ENCODE measurements at places on chromosomes 11 and 22. TPM values are rescaled to one million over a fixed set of nuclear protein-coding genes. Genes with fewer than 3 reads are reported as not detected.

Gene GPHA2
- not detected for total RNA-seq

Gene THAP7
- total RNA-seq = 43.4 TPM

Gene PPME1
- 35.9 TPM for total RNA-seq

Gene HTR3B
- total RNA-seq = not detected

Gene GSC2
- total RNA-seq = not detected

Gene SLC22A25
- total RNA-seq = not detected

Gene PLAAT2
- total RNA-seq = not detected

Gene RIC3
- total RNA-seq = not detected

Gene POU2AF1
- not detected for total RNA-seq

Gene GGTLC3
- total RNA-seq = not detected

Gene EMSY
- total RNA-seq = 34.3 TPM

Gene DKK3
- 13.8 TPM for total RNA-seq

Gene GPR152
- total RNA-seq = not detected

Gene RAB3IL1
- total RNA-seq = 2.8 TPM

Gene TREH
- total RNA-seq = not detected

Gene CXCR5
- not detected for total RNA-seq

Gene ZNRF3
- total RNA-seq = 4.8 TPM

Gene LMO1
- total RNA-seq = not detected

Gene CARNS1
- 0.26 TPM for total RNA-seq

Gene CCDC188
- 3.3 TPM for total RNA-seq

Gene MISFA
- not detected for total RNA-seq

Gene GSTT2
- total RNA-seq = not detected

Gene TECTA
- total RNA-seq = 0.32 TPM

Gene MPPED2
- not detected for total RNA-seq

Gene OOSP4A
- not detected for total RNA-seq

Gene CCDC81
- 0.40 TPM for total RNA-seq

Gene MLC1
- 0.04 TPM for total RNA-seq

Gene OR9G1
- not detected for total RNA-seq

Gene CAPN1
- total RNA-seq = 67.5 TPM

Gene RPS6KA4
- total RNA-seq = 37.5 TPM

Gene TMEM151A
- not detected for total RNA-seq

Gene CDC42EP1
- total RNA-seq = 10.9 TPM

Gene NELL1
- total RNA-seq = not detected

Gene IL10RA
- 2.2 TPM for total RNA-seq

Gene OR4D10
- total RNA-seq = not detected

Gene DBX1
- total RNA-seq = not detected

Gene OR51B5
- total RNA-seq = 23.2 TPM
